Right atrium auricular region (tissue), 2 donors: ENCODE measurements at places on chromosomes 1 and 21. TPM values are rescaled to one million over a fixed set of nuclear protein-coding genes. Genes with fewer than 3 reads are reported as not detected.
A peak's percentile ranks its signal among the peaks of the same experiment; 100 is the strongest.

DNA sequence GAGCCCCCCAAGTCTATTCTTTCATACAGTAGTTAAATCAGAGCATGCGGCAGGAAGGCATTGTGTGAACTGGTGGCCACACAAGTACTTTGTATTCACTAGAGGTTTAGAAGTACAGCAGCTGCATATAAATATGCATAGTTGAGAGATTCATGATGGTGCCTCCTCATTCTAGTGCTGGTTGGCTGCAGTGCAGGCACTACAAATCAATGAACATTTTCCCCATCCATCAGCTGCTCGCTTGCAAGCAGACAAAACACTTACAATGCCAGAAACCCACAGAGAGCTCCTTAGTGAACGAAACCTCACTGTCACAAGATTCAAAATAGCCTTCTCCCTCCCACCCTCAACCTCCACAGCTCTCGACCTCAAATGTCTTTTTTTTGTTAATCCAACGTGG, 726.2 kb downstream of the USP25 start:
- no peak for DNase-seq
- no peaks in the 10 kb centered on the region for H3K27me3 ChIP-seq
- no peaks in the 10 kb centered on the region for H3K36me3 ChIP-seq
- no peaks in the 10 kb centered on the region for H3K4me1 ChIP-seq
- no peak overlapping the region for H3K4me3 ChIP-seq
- H3K27ac ChIP-seq: peak overlapping the region; percentile 22

DNA sequence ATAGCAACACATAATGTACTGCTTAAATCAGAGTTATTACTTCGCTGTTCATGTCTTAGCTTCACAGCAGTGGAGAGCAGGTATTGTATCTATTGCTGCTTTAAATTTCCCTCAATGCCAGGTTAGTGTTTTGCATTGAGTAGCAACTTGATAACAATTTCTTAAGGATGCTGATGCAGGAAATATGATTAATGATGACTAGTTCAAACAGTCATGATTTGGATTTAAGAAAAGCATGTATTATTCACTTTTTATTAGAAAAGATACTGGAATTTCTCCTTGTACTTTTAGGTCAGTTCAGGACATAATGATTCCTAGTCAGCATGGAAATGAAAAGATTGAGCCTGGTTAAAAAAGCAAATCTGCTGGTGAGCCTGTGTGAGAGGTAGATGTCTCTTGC, 67.2 kb upstream of the ARHGAP29 start:
- no peak overlapping the region for H3K27ac ChIP-seq
- no peaks in the 10 kb centered on the region for H3K4me1 ChIP-seq

DNA sequence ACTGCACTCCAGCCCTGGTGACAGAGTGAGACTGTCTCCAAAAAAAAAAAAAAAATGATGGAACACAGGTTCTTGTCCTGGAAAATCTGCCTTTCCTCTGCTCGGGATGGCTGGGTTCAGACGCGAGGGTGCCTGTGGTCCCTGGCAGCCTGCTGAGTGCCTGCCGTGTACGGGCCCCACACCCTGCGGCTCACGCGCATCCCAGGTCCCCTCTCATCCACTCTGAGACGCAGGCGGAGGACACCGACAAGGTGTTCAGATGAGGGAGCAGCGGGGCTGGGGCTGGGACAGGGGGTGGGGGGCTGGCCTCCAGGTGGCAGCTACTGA, 4.3 kb upstream of the ANKRD65 start:
- H3K36me3 ChIP-seq: no peaks in the 10 kb centered on the region
- no peaks in the 10 kb centered on the region for H3K27me3 ChIP-seq
- H3K4me1 ChIP-seq: no peaks in the 10 kb centered on the region

DNA sequence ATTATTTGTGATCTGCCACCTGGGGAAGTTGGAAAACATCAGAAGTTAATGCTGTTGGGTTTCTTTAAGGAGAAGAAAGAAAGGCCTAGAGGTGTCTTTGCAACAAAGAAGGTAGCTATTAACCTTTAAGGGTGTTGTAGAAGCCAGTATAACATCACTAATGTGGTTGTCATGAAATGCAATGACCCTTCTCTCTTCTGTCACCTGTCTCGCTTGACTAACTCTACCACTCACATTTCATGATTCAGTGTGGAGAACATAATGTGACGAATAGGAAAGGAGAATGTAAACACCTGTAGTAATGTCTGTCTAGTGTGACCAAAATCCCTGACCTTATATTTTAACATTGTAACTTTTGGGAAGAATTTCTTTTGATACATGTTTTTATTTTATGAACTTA, 211.7 kb upstream of the UBE2U start:
- no peaks in the 10 kb centered on the region for H3K27me3 ChIP-seq
- H3K4me1 ChIP-seq: no peaks in the 10 kb centered on the region
- no peak overlapping the region for H3K4me3 ChIP-seq
- H3K36me3 ChIP-seq: no peaks in the 10 kb centered on the region

- no peak overlapping the region for H3K4me3 ChIP-seq
- H3K4me1 ChIP-seq: peaks cover 6% of the 10 kb centered on the region
- no peaks in the 10 kb centered on the region for H3K27me3 ChIP-seq
These were observed 33.8 kb downstream of the OR10J1 start for GRCh38 chr1:159473335-159473734.

DNA sequence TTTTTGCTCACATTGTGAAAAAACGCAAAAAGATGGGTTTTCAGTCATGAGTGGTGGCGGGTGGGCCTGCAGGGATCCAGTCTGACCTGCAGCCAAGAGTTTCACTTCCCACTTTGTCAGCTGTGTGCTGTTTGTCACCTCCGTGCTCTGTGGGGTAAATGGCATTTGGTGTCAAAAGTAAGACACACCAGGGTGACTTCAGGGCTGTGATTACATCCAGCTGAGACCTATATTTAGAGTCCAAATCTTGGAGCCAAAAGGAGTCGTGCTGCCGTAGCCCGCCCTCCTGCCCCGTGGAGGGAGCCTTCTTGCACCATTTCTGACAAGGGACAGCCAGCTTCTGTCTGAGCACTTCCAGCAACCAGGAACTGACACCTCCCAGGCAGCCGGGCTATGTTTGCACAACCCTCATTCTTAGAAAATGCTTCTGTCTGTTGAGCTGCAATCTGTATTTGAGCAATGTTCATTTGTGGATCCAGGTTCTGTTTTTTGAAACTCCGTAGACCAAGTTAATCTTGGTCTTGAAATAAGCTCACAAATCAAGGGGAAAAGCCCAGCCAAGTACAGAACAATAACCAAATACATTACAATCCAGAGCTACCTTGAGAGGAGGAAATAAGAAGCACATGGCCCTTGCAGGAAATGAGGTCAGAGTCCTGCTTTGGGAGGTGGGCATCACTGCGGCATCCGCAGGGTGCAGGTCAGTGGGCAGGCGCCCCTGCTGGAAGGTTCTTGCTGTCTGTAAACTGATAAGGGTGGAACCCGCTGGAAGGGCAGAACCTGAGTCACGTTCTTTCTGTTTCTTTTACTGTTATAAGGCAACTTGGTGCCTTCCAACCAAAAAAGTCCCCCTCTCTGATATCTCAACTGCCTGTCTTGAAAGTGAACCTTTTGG, 14.4 kb downstream of the ABCG1 start:
- peak; percentile 90 for DNase-seq
- no peaks in the 10 kb centered on the region for H3K27me3 ChIP-seq
- H3K4me3 ChIP-seq: peak overlapping the region; percentile 10
- H3K36me3 ChIP-seq: no peaks in the 10 kb centered on the region
- H3K27ac ChIP-seq: peak overlapping the region; percentile 74
- peaks cover 97% of the 10 kb centered on the region for H3K4me1 ChIP-seq

DNA sequence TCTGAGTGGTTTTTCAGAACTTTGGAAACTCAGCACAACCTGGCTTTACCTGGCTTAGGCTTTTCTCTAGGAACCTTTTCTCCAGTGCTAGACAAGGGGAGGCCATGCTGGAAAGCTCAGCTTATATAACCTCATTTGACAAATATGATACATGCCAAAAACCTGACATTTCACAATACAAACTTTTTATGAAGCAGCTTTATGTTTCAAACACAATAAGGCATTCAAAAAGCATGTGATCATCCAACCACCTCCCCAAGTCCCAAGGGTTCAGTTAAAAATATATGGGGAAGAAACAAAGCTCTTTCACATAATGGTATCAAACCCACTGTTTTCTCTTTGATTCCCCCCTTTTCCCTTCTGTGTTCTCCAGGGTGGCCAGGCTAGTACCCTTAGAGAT, 63.7 kb downstream of the ZC3H11B start:
- H3K27me3 ChIP-seq: no peaks in the 10 kb centered on the region
- no peak overlapping the region for H3K27ac ChIP-seq
- H3K4me3 ChIP-seq: no peak overlapping the region

- no peak overlapping the region for H3K27ac ChIP-seq
- no peak for DNase-seq
- no peak overlapping the region for H3K4me3 ChIP-seq
- H3K36me3 ChIP-seq: no peaks in the 10 kb centered on the region
- H3K4me1 ChIP-seq: no peaks in the 10 kb centered on the region
These were observed 167.1 kb upstream of the BEND5 start for GRCh38 chr1:48943826-48944225.

GRCh38 chr1:18649693-18650370, 19.2 kb downstream of the PAX7 start:
- no peaks in the 10 kb centered on the region for H3K36me3 ChIP-seq
- peaks cover 40% of the 10 kb centered on the region for H3K27me3 ChIP-seq
- H3K4me3 ChIP-seq: no peak overlapping the region
- no peak for DNase-seq

- H3K27ac ChIP-seq: no peak overlapping the region
- no peak for DNase-seq
- no peak overlapping the region for H3K4me3 ChIP-seq
- H3K27me3 ChIP-seq: no peaks in the 10 kb centered on the region
These were observed 771.2 kb upstream of the B3GALT2 start for GRCh38 chr1:193957556-193958095.

DNA sequence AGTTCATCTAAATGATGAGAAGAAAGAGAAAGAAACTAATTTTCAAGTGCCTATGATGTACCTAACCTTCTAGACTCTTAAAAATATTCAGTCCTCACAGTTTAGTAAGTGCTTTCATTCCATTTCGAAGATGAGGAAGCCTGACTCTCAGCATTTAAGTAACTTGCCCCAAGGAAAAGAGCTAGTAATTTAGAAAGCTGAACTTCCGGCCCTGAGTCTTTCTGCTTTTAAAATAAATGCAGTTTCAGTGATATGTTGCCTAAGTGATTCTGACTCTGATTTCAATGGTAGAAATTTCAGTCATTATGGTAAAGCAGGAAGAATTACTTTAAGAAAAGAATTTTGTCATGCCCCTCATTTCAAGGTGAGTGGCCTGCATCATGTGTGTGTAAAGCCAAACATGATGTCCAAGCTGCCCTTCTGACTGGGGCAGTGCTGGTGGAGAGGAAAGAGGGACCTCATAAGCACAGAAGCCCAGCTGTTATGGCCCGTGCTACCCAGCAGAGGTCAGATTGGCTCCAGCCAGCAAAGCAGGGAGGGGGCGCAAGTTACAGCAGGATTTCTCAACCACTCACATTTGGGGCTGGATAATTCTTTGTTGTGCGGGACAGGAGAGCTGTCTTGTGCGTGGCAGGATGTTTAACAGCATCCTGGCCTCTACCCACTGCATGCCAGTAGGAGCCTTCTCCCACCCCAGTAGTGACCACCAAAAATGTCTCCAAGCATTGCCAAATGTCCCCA, 10.7 kb downstream of the ATP1A4 start:
- H3K4me3 ChIP-seq: no peak overlapping the region
- H3K36me3 ChIP-seq: no peaks in the 10 kb centered on the region
- no peaks in the 10 kb centered on the region for H3K4me1 ChIP-seq

- no peak for DNase-seq
- no peaks in the 10 kb centered on the region for H3K4me1 ChIP-seq
- no peaks in the 10 kb centered on the region for H3K27me3 ChIP-seq
These were observed 15.4 kb downstream of the L1TD1 start for GRCh38 chr1:62209931-62210595.

DNA sequence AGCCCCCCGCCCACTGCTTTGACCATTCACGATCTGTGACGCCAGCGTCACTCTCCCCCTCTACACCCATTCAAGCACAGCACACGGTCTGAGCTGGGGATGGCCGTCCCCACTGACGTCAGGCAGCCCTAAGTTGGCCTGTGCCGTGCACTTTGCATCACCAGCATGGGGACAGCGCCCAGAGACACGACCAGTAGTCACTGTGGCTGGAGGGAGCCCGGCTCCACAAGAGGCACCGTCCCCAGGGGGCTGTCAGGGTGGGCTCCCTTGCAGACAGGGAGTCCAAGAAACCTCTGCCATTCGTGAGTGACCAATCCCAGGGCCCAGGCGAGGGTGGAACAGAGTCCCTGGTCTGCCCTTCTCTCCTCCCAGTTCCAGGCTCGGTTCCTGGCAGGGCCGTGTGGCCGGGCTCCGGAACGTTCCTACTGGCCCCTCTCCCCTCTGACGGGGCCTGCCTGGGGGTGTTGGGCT, 2.3 kb downstream of the KRTAP10-8 start:
- H3K4me3 ChIP-seq: no peak overlapping the region
- DNase-seq: peak; percentile 26
- no peak overlapping the region for H3K27ac ChIP-seq
- no peaks in the 10 kb centered on the region for H3K36me3 ChIP-seq
- no peaks in the 10 kb centered on the region for H3K4me1 ChIP-seq

DNA sequence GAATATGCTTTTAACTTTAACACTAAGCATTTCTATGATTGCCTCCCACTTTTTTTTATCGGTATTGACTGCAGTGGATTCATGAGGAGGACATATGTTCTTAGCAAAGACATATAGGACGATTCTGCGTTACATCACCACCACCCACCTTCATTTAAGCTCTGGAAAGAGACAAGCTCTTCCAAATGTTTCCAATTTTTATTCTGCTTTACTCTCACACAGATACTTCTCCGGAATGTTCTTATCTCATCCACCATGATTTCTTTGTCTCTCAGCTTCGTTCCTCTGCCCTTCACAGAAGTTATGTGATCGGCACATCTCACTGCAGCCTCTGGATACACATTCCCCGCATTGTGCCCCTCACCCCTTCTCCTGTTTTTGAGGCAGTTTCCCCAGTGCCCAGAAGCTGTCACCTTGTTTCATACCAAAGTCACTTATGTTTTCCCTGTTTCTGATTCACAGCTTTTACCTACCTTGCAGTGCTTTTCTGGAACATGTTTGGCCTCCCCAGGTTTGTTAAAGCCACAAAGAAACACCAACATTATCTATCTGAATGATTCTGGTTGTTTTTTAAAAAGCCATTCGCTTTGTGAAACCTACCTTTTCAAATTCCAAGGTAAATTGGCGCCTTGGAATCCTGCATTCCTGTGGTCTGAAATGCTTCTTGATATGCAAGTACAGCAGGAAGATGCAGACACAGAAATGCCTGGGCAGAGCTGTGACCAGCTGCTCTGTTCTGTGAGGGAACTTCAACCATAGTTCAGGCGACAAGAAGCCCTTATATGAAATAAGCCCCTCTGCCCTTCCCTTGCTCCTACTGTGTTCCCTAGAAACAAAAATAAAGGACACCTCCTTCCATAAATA, 1020.2 kb downstream of the TTLL7 start:
- no peaks in the 10 kb centered on the region for H3K4me1 ChIP-seq
- no peaks in the 10 kb centered on the region for H3K36me3 ChIP-seq
- no peak overlapping the region for H3K27ac ChIP-seq
- DNase-seq: no peak
- H3K4me3 ChIP-seq: no peak overlapping the region
- H3K27me3 ChIP-seq: no peaks in the 10 kb centered on the region

The LAD1 gene
- 1.4 TPM for total RNA-seq

The LCE1C gene
- total RNA-seq: not detected

The ZFP69 gene
- 2.0 TPM for total RNA-seq

The HSPG2 gene
- total RNA-seq: 557 TPM

The KRTAP27-1 gene
- not detected for total RNA-seq

The BATF3 gene
- total RNA-seq: 3.3 TPM

The RAB25 gene
- 0.98 TPM for total RNA-seq

The DCST2 gene
- not detected for total RNA-seq
